Urinary bladder (tissue), 4 donors: ENCODE measurements at places on chromosomes 13 and 19. TPM values are rescaled to one million over a fixed set of nuclear protein-coding genes. Genes with fewer than 3 reads are reported as not detected.

DNA sequence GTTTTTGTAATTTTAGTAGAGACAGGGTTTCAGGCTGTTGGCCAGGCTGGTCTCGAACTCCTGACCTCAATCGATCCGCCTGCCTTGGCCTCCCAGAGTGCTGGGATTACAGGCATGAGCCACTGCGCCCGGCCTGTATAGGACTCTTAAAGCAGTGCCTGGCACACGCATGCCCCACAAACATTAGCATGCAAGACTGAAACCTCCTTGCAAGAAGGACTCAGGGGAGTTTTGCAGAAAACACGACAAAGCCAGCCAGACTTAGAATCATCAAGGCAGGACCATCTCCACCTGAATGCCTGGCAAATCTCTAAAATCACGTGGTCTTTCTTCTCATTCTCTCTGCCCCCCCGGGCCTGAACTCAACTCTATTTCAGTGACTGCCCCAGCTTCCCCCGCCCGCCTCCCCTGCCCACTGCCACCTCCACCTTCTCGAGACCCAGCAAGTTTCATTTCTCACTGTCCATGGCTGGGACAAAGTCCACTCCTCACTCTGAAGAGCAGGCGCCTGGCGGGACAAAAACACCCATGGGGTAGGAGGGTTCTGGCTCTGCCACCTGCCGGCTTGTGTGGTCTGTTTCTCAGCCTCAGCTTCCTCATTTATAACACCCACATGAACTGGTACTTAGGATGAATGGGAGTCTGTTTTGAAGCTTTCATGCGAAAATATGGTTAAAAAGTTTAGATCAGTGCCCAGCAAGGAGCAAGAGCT is 2.4 kb downstream of the TICAM1 start:
- DNase-seq: no peak

GRCh38 chr13:26246154-26246553 is 7.8 kb upstream of the CDK8 start:
- no peak for DNase-seq

DNA sequence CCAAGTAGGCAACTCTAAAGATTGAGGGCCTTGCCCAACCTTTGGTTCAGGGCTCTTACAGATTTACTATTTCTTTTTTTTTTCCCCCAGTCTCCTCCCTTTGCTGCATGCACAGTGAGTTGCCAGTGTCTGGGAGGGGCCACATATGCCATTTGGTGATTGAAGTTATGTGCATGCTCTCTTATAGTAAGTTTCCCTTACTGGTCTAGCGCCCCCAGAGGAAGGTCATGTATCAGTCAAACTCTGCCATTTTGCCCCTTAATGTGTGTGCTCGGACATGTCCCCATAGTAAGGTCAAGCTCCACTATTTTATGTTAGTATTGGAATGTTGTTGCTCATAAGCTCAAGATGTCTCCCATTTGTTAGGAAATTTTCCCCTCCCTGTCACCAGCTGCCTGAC is 1138.0 kb upstream of the SLC10A2 start:
- DNase-seq: no peak

DNA sequence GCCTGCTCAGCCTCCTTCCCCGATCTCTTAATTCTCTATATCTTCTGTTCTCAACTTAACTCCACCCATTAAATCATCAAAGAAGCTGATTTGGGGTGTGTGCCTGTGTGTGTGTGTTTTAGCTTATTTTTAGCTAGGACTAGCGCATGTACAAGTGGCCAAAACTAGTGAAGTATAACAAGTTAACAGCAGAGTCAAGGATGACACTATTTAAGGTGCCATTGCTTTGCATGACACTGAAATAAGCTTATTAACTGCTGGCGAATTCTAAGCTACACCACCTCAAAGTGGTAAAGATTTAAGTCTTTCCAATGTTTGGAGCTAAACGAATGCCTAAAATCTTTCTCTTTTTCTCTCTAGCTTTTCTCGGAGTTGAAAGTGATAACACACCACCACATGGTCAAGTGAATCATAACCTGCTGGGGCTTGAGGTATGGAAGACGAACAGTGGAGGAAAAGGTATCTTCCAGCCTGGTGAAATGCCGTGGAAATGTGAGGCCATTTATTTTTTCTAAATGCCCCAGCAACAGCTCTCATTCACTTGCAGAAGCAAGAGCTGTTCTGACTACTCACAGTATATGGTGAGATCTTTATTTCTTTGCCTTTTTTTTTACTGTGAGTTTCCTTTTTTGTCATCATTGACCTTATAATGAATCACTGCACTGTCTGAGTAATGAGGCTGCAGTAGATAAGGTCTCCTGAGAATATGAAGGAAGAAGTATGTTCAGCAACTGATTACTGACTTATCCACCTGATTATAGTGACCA is 570.3 kb downstream of the PCDH9 start:
- DNase-seq: no peak

- DNase-seq: no peak
Observed at GRCh38 chr19:49196527-49197240, 39.1 kb downstream of the TRPM4 start.

DNA sequence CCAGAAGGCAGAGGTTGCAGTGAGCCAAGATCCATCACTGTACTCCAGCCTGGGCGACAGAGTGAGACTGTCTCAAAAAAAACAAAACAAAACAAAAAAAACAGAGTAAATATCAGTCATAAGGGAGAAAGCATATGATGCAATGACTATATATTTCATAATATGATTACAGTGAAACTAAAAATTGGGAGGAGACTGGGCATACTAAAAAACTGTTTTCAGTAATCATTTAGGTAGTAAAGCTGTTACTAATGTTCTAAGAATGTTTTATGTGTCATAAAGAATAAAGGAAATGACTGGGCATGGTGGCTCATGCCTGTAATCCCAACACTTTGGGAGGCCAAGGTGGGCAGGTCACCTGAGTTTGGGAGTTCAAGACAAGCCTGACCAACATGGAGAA is 15.9 kb downstream of the ZNF573 start:
- no peak for DNase-seq

GRCh38 chr13:19955873-19956559 is 2.5 kb upstream of the ZMYM2 start:
- no peak for DNase-seq

DNA sequence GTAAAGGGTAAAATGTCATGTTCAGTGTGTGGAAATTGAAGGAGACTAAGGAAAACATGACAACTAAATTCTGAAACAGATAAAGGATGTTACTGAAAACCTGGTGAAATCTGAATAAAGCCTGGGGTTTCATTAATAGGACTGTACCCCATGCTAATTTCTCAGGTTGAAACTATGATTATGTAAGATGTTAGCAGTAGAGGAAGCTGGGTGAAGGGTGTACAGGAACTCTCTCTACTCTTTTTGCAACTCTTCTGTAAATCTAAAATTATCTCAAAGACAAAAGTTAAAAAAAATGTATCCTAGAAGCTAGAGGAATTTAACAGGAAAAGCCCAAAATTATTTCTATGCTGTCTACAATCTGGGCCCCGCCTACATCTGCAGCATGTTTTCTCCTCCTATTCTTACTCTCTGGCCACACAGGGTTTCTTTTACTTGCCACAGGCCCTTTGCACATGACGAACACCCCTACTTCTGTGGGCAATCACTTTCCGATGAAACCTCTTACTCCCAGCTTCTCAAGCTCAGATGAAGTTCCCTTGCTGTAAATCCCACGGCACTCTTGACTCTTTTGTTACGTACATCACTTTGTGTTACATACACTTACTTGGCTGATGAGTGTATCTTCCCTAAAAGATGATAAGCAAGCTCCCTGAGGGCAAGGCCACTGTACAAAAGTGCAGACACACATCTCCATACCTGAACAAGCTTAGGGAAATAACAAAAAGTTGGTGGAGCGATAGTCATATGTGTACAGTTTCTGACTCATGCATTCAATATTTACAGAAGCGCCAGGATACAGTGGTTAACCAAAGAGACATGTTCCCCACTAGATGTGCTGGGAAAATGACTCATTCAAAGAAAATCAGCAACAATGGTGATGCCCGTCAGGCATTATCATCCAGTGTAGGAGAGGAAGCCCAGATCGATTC is 32.6 kb downstream of the RUBCNL start:
- no peak for DNase-seq

- DNase-seq: no peak
Observed at GRCh38 chr13:66644855-66645460, 585.2 kb downstream of the PCDH9 start.

- DNase-seq: no peak
Observed at GRCh38 chr13:20706661-20707060, 3.2 kb downstream of the IL17D start.

DNA sequence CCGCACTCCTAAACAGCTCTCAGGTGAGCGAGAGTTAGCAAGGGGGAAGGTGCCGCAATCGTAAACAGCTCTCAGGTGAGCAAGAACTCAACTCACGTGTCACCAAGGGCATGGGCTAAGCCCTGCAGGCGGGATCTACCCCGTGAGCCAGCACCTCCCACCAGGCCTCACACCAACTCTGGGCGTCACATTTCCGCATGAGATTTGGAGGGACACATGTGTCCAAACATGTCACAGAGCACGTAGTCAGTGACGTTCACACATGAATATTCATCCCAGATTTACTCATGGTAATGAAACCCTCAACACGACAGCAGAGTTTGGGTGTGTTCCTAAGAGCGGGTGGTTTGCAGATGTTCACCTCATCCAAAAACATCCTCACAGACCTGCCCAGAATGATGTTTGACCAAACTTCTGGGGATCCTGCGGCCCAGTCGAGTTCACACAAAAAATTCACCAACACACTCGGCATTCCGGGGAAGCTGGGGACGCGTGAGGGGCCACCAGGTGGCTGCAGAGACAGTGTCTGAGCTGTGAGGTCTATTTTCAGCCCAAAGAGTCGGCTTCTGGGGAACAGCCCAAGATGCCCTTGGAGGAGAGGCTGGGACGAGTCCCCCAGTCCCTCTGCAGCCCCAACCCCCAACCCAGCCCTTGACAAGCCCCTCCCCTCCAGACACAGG is 19.6 kb downstream of the C2CD4C start:
- no peak for DNase-seq

GRCh38 chr13:43648733-43649132 is 138.0 kb downstream of the ENOX1 start:
- DNase-seq: no peak

DNA sequence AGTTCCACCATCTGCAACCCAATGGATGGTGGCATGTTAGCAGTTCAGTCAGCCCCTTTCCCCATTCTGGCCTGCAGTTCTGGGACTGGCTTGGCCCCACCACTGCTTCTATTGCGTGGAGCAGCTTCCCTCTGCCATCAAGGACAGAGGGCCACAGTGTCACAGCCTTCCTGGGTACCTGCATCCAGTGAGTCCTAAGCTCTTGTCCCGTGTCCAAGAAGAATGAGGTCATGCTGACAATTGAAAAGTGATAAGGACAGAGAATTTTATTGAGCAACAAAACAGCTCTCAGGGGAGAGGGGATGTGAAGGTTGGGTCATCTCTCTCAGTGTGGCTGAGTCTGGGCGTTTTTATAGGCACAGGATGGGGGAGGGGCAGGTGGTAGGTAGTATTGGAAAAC is 33.5 kb upstream of the SIN3B start:
- no peak for DNase-seq

GRCh38 chr13:25295228-25295627 is 6.2 kb upstream of the NUP58 start:
- no peak for DNase-seq

- DNase-seq: no peak
Observed at GRCh38 chr19:16888629-16889365, at the start of gene F2RL3. Gene F2RL3, plus strand, starts transcription at chr19:16888999. Its CDS starts 191 bp downstream, at chr19:16889190.

GRCh38 chr13:30078059-30078458 is 227.6 kb upstream of the UBL3 start:
- no peak for DNase-seq

DNA sequence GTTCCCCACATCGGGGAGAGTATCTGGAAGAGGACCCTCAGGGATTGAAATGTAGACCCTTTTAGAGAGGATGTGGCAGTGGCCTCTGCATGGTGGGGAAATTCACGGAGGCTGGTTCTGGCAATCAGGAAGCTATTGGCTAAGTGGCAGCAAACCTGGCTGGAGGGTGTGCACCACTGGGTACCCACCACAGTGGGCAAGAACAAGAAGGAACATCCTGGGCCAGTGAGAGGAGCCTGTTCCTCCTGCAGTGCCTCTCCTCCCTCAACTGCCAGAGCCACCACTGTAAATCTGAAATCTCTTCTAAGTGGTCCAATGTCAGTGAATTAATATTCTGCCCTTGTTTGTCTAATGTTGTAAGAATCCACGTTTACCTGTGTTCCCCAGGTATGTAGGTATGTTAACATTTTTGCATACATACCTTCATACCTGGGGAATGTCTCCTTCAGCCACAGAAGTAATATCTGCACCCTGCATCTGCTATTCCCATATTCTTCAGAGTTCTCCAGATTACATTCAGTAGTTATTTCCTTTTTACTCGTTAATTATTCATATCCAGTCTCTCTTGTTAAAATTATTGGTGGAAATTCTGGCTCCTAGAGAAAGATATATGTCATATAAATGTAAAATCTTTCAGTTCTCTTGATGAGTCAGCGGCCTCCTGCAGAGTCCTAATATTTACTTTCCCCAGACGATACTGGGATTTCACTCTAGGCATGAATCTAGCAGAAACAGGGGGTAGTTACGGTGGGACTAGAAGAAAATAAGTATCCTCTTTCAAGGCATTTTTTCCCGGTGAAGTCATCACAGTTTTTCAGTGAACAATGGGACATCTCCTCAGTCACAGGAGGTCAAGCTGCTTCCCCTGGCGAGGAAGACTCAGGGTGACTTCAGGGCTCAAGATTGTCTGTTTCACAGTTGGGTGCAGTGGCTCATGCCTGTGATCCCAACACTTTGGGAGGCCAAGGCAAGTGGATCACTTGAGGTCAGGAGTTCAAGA is 148.3 kb downstream of the MYO16 start:
- no peak for DNase-seq

DNA sequence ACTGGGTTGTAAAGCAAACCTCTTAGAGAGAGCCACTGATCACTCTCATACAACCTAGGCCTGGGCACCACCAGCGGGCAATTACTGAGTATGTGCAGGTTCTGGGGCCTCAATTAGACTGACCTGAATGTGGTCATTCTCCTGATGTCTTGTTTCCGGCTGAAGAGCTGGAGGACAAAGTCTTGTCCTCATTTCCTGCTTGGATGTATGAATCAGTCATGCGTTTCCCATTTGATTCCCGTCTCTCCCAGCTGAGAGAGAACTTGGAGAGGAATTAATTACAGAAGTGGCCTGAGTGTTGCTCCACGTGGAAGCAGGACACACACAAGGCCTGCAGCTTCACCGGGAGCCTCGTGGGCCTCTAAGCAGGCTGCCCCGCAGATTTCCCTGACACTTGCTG is 799.3 kb upstream of the ARGLU1 start:
- no peak for DNase-seq

DNA sequence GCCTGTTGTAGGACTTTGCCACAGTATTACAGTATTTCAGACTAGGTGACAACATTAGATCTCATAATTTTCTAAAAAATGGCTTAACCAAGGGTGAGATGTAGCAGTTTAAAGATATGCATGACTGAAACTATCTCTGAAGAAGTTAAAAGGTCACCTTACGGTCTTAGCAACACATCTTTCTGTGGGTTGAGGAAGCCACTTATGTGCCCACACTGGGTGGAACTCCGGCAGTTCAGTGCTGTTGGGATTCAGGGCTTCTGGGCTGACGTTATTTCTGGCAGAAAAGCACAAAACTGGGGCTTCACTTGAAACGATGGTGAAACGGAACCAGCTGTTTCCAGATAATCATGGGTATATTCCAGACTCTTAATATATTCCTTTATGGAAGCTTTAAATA is 697.3 kb downstream of the PCDH9 start:
- no peak for DNase-seq

Gene ZNF709
- 1.1 TPM for polyA plus RNA-seq

Gene MAU2
- polyA plus RNA-seq: 34.6 TPM

Gene ERICH4
- polyA plus RNA-seq: not detected

Gene SIGLECL1
- polyA plus RNA-seq: not detected
